ENCODE measurements at places on chromosomes 11 and 22.

GRCh38 chr11:116930586-116930985, 93.2 kb upstream of the APOA1 start:
- peak; percentile 10 for DNase-seq

- peak; percentile 62 for DNase-seq
Measured at GRCh38 chr22:38700270-38700788, 414 bp downstream of the JOSD1 start.

- no peak for DNase-seq
Measured at GRCh38 chr22:39254122-39254521, 9.3 kb upstream of the PDGFB start.

- no peak for DNase-seq
Measured at GRCh38 chr11:2524446-2525165, 79.8 kb downstream of the KCNQ1 start.

GRCh38 chr11:132064987-132065620, 694.7 kb downstream of the NTM start:
- no peak for DNase-seq

- no peak for DNase-seq
Measured at GRCh38 chr11:122077459-122077858, 38.6 kb downstream of the BLID start.

GRCh38 chr11:45333001-45333971, 47.1 kb upstream of the SYT13 start:
- DNase-seq, result peak; percentile 70

DNA sequence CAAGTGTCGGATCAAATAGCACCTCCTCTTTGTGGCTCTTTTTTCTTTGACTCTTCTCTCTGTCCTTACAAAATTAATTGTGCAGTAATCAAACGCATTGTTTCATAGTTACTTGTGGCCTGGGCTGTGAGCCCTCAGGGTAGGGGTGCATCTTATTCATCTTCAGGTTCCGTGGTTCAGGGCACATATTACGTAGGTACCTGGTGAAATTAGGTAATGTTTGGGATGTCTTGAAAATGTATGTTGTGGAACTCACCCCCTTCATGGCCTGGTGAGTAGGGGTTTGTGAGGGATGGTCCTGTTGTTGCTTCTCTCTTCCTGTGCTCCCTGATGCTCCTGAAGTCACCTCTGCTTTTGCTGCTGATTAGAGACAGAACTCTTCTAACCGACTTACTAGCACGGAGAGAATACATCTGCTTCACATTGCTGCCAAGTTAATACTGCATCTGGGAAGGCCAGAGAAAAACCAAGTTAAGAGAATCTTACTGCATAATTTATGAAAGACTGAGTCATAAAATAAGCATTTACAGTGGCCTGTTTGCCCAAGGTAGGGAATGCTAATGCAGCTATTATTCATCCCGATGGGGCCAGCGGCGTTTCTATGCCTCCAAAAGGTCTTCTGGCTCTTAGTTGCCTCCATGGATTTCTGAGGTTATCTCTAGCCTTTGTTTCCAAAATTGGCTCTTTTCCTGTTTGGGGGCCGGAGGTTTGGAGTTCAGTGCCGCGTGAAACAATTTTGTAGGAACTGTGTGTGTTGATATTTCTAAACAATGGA, 66.9 kb downstream of the TBC1D22A start:
- no peak for DNase-seq

DNA sequence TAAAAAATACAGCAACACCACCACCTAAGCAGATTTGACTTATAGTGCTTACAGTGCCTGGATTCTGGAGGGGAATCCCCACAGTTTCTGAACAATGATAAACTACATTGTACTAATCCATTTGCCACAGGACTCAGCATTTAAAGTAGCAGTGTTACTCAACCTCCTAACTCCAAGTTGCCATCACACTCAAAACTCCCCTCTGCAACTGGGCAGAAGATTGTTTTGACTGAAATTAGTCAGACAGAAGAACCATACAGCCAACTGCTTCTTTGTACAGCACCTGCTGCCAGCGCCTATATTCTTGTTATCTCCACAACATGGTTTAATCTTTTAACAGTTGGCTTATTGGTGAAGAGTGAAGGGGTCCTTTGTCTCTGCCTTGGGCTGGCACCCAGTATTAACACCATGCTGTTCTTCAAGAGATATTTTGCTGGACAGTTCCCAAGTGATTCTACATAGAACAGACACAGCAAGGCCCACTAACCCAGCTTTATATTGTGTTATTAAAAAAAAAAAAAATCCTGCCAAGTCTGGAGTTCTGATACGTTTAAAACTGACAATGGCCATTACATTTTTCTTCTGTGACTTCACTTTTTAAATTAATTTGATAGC, 273.2 kb downstream of the DCDC1 start:
- no peak for DNase-seq

- no peak for DNase-seq
Measured at GRCh38 chr11:117823294-117823945, 1.1 kb downstream of the FXYD2 start.

DNA sequence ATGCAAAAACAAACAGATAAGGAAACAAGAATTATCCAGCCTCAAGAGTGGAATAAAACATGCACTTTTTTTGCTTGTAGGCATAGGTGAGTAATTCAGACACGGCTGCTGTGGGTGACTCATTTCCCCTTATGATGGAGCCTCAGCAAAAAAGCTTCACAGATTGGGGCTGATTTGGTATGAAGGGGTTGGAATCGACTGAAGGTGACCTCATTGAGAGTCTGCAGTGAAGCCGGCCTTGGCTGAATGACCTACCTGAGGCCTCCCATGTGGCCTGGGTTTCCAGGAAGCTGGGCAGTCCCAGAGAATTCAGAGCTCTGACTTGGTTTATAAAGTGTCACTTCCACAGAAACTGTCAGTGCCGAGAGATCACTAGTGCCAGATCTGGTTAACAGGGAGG, 34.2 kb upstream of the VPREB1 start:
- DNase-seq, result no peak

DNA sequence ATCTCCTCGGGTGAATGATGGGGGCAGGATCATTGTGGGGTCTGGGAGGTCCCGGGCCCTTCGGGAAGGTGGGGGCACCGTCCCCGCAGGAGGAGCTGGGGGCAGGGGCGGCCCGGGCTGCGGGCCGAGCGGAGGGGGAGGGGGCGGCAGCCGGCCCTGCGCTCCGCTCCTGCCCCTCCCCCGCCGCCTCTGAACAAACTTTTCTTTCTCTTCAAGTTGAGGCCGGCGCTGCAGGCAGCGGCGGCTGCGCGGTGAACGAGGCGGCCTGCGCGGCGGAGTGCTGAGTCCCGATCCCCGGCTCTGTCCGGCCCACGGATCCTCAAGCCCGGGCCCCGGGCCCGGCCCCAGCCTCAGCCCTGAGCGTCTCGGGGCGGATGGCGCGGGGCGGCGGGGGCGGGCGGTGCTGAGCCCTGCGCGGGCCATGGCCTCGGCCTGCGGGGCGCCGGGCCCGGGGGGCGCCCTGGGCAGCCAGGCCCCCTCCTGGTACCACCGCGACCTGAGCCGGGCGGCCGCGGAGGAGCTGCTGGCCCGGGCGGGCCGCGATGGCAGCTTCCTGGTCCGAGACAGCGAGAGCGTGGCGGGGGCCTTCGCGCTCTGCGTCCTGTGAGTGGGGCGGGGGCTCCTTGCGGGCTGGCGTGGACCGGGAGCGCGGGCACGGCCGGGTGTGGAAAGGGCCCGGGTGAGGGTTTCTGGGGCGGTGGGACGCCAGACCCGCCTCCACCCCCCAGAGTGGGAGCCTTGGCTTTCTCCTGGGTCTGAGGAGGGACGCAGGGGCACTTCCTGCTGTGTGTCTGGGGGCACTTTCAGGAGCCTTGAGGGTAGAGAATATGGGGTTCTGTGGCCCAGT, at the start of gene INPPL1:
INPPL1 (plus strand) TSS at position 204 of the 847 bp plus-strand sequence; CDS start at position 422, 218 bp downstream.
- no peak for DNase-seq

GRCh38 chr11:69122630-69123431, 32.9 kb upstream of the SMIM38 start:
- no peak for DNase-seq

DNA sequence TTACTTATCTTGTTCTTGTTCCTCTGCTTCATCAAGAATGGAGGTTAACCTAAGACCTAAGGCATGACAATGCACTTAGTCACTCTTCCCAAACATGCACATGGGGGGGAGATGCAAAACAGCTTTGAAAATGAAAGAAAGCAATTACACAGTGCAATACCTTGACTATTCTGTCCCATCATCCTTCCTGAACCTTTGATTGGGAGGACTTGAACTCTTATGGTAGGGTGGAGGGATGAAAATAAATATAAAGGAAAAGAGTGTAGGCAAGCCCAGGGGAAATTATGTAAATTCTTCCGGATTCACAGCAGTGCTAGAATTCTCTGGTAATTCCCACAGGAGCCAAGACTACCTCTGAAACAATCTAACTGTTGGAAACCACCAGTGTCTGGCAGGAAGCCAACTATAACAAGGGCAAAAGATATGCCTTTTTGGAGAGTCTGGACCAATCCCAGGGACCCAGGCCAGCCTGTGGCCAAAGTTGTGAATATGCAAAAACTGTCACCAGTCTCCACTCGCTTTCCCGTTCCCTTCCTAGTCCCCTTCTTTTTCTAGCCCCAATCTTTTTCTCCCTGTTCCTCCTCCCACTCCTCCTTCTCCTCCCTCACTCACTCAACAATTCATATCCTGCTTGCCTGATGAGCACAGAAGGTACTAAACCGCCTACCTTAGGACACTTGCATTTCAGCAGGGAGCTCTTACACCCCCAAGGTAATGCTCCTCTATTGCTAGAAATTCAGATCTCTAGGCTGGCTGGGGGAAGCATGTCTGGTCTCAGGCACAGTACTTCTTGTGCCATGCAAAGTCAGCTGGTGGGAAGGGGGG, 2.5 kb upstream of the RCN1 start:
- no peak for DNase-seq
